Cortex of kidney (tissue), 1 donor: ENCODE measurements at places on chromosomes 12 and 14.

DNA sequence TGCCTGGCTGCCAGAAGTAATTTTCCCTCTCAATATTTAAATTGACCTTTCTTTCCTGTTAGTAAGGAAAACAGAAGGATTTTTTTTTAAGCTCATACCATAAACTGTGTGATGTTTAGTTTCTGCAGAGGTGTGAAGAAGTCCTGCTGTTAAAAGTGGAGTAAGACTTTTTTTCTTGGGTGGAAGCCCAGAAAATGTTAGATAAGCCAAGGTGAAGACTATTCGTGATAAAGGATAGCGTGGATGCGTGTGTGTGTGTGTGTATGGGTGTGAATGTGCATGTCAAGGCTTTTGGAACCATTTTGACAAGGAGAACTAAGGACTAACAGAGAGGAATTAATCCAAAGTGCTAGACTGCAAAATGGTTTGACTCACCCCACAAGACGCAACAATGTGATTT lies 152.9 kb upstream of the SEL1L start:
- DNase-seq, result no peak

- DNase-seq, result no peak
These were observed 265.6 kb upstream of the GARIN6 start for GRCh38 chr12:99381992-99382391.

DNA sequence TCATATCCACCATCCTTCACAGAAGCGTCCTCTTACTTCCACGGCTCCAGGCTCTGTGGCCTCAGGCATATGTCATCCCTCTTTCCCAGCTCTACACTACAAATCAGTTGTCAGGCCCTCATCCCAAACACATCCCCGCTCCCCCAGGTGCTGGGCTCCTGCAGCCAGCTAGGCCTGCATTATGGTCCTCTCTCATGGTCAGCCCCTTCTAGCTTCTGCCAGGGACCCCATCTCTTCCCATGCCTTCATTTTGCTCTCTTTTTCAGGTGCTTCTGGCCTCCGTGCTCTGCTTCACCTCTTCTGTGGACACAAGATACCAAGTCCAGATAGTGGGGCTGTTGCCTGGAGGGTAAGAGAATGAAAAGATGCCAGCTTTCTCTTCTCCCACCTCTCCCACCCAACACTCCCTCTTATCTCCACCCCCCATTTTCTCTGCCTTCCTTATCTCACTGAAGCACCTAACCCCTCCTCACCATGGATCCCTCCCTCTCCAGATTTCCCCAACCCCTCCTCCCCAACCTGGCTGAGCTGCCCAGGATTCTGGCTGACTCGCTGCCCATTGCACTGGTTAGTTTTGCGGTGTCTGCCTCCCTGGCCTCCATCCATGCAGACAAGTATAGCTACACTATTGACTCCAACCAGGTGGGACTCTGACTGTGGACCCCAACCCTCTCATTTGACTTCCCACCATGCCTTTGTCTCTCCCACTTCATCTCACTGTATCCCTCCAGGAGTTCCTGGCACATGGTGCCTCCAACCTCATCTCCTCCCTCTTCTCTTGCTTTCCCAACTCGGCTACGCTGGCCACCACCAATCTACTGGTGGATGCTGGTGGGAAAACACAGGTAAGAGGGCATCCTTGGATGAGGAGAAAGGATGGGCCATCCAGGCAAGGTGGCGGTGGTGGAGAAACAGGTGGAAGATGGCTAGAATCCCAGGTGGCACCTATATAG lies 10.4 kb downstream of the B4GALNT1 start:
- no peak for DNase-seq

- DNase-seq, result no peak
These were observed 21.5 kb downstream of the CCDC88C start for GRCh38 chr14:91396013-91396660.

- DNase-seq, result no peak
These were observed 541 bp downstream of the GOLT1B start for GRCh38 chr12:21502164-21502496.

- DNase-seq, result no peak
These were observed 1.2 kb downstream of the KCNK13 start for GRCh38 chr14:90062822-90063539.

DNA sequence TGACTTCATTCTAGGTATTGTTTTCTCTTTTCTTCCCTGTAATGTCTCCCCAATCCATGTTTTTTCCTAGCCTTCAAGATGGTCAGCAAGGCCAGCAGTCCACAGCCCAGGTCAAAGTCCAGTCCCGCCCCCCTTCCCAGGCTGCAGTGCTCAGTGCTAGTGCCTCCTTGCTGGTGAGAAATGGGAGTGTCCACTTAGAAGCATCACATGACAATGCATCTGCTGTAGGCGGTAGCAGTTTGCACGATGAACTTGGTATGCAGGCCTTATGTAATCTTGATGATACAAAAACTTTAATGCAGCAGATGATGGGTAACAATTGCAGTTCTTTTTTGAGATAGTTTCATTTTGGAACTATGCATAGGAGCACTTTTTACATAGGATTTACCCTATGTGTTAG lies 88.4 kb downstream of the PCNX1 start:
- no peak for DNase-seq

DNA sequence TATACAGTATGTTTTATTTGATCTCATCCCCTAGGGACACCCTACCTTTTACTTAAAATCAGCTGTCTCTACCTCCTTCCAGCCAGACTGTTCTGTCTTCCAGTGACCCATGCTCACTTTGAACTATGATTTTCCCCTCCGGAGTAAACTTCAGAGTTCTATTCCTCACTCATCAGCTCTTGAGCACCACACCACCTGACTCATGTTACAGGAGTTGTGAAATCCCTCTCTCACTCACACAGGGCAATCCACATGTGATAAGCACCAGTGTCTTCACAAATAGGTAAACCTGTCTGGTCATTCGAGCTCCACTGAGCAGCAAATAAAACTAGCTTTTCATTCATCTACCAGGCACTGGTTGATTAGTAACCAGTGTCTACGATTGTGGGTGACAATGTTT lies 177.3 kb upstream of the BMP4 start:
- no peak for DNase-seq
